ENCODE measurements at places on chromosomes 11 and 22. TPM values are rescaled to one million over a fixed set of nuclear protein-coding genes. Genes with fewer than 3 reads are reported as not detected.

DNA sequence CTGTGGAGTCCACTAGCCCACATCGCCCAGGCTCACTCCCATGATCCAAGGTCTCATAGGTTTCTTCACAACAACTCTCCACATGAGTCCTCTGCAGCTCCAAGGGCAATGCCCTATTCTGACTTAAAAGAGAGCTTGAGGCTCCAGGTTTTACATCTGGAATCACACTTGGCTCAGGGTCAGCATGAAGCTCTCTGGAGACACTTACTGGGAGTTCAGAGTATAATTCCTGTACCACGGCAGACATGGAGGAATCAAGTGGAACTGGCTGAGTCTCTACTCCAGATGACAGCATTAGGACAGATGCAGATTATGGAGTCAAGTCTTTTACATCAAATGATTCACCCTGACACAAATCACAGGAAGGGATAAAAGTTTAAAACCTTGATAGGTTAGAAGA lies 11.4 kb downstream of the PRR14L start:
- no peak for DNase-seq

DNA sequence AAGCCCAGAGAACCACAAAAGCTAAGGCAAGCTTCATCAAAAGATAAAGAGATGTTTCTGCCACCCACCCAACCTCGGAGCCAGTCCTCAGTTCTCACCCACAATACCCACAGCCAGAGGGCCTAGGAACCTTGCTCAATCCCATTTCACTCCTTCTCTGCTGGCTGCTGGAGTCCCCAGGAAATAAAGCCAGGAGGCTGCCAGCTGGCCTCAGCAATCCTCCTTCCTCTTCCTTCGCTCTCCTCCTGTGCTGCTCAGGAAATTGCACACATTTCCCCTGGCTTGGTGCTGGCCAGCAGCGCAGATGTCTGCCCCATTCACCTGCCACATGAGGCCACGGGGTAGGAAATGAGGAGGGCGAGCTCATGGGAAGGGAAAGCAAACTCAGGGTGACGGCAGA lies 91.8 kb upstream of the LDLRAD3 start:
- no peak for DNase-seq

GRCh38 chr11:76201672-76202412 lies 4.5 kb downstream of the WNT11 start:
- no peak for DNase-seq

DNA sequence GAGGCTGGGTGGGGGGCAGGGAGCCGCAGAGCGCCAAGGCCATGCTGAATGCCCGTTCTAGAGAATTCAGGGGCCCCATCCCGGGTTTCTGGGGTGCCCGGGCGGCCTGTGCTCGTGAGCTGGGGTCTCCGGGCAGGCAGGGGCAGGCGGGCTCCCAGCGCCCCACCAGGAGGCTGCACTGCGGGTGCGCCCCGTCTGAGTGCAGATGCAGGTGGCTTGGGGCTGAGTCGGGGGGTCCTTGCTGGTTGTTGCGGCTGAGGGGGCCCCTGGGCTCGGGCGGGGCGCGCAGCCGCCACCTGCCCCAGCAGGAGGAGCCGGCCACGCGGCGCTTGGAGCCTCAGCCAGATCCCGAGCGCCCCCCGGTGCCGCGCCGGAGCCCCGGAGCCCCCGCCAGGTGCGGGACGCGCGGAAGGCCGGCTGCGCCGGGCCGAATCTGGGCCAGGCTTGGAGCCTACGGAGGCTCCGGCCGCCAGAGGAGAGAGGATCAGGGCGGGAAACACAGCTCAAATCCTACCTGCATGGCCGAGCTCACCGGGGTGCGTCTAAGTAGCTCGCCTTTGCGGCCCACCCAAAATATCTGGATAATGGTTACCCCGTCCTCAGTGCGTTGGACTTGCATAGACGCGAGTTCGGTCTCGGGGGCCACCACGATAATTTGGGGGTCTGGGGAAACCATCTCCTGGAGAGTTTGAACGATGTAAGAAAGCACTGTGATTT lies 590 bp upstream of the IGF2 start:
- no peak for DNase-seq

- no peak for DNase-seq
Observed at GRCh38 chr11:532527-532985, 2.8 kb downstream of the HRAS start.

DNA sequence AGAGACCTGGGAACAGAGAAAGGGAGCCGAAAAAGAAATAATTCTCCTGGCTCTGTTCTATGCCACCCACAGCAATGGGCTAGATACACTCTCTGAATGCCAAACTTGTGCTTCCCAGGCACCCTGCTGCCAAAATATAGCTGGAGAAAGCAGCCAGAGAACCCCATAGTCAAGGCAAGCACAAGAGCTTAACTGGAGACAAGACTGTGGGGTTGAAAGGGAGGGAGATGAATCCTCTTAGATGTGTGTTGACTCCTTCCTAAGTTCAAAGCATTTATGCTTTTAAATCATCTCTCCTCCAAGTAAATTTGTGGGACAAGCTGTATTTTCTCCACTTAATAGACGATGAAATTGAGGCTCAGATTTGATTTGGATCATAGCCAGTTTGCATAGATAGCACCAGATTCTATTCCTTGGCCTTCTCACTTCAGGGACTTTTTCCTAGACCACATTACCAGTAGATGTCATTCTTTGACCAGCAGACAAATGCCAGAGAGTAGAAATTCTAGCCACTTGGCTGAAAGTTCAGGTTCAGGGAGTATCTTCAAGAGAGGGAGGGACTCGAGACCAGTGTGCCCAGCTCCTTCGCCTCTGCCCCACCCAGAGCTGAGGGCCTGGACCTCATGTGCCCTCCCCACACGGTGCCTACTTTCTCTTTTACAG lies 16.5 kb upstream of the ETS1 start:
- DNase-seq, result no peak

GRCh38 chr11:96194581-96195374 lies 148.2 kb downstream of the MAML2 start:
- no peak for DNase-seq

LARGE2 gene
- 26.2 TPM for polyA plus RNA-seq

TIMM10B gene
- 36.6 TPM for polyA plus RNA-seq

LGALS1 gene
- polyA plus RNA-seq, result 311 TPM

All from renal cortex interstitium (tissue), 15 donors.